ENCODE measurements at places on chromosomes 2 and 18.

DNA sequence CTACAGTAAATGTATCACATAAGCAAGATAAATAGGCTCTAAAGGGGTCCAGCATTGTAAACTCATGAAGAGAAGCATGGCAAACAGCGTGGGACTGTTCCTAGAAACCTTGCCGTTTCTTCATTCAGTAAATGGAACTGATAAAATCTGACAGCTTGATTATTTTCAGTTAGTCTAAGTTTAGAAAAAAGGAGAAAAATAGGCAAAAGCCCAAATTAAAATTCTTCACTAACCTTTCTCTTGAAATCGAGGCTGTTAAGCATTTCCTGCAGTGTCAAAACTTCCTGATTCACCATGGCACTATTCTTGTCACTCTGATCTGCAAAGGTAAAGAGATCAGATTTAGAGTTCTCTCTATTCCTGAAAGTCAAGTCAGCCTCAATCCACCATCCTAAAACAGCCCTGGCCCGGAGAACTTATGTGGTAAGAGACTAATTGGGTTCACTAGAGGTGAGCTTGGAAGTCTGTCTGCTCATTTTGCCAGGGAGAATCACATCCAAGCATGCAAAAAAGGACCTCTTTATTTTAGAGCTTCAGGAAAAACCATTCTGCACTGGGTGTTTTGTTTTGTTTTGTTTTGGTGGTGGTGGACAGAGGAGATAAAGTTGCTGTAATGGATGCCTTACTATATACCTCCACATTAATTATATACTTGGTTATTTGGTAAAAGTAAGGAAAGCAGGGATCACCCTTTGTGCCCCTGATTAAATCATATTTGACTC, 52.4 kb upstream of the STAT1 start:
- DNase-seq, result no peak

- DNase-seq, result no peak
Observed at GRCh38 chr2:182228741-182229140, 198.1 kb downstream of the PDE1A start.

GRCh38 chr2:43265001-43265400, 38.6 kb upstream of the ZFP36L2 start:
- DNase-seq, result no peak

DNA sequence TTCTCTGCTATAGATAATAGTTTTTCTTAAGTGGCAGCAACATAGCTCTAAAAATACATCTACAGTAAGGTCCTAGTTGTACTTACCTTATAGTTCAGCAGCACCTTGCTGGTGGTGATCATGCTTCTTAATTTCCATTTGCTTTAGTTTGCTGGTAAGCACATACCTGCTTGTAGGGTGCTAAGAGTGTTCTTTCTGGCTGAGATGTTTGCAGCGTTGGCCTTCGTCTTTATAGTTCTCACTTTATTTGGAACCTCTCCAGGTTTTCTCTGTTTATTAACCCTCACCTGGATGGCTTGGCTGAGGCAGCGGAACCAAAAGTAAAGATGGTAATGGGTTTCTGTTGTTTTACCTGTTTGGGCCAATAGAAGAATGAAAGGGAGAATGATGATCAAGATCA, 123.6 kb upstream of the EFEMP1 start:
- DNase-seq, result no peak

- no peak for DNase-seq
Observed at GRCh38 chr18:49666045-49666775, 104.4 kb downstream of the LIPG start.

DNA sequence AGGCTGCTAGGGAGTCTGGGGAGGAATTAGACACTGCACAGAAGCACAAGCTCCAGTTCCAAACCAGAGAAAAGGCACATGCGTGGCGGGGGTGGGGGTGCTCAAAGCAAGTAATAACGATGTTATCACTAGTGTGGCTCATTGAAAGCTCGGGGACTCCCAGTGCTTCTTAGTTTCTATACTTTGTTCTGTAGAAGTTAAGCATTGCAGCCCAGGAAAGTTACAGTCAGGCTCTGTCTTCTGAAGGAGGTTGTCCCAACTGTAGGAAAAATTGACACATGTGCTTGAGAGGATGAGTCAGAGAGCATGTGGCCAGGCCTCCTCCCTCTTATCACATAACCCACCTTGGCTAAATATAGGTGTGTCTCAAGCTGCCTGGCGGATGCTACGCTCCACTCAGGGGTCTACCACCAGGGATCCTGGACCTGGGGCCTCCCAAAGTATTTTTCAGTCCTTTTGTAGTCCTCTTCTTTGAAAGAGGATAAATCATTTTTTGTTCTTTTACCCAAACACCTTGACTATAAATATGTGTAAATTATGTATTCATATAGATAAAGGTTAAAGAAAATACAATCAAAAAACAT, 3.8 kb downstream of the GALNT5 start:
- DNase-seq, result no peak

- no peak for DNase-seq
Observed at GRCh38 chr2:68853915-68854314, 17.3 kb downstream of the BMP10 start.

- no peak for DNase-seq
Observed at GRCh38 chr2:72984172-72984671, 66.9 kb downstream of the EMX1 start.

- DNase-seq, result peak; percentile 57
Observed at GRCh38 chr2:232886176-232886575, 16.1 kb downstream of the SNORC start.

DNA sequence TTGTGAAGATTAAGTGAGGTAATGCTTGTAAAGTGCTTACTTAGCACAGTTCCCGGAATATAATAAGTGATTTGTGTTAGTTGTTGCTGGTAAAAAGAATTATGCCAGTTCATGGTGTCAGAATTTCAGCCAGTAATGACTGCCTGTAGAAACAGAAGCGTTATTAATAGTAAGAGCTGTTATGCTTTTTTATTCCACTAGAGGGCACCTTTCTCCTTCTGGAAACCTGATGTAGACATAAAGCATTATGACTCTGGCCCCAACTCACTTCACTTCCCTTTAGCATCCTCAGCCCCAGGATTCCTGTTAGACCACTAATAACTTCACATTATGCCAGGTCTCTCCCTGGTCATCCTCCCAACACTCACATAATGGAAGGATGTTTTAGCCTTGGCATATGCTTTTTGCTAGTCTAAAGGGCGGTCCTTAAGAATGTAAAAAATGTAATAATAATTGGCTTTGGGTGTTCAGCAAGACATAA, 34.9 kb downstream of the C18orf54 start:
- no peak for DNase-seq

DNA sequence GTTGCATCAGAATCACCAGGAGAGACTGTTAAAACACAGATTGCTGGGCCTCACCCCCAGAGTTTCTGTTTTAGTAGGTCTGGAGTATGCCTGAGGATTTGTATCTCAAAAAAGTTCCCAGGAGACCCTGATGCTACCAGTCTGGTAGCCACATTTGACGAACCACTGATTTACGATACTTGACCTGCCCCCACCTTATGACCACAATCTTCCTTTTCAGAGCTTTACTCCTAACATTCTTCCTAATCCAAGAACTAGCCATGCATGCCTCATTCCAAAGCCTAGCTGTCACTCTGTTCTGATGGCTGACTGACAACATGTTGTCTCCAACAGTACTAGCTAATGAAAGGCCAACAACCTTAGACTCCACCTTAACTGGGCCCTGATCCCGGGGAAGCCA, 191.4 kb downstream of the MBD2 start:
- no peak for DNase-seq

DNA sequence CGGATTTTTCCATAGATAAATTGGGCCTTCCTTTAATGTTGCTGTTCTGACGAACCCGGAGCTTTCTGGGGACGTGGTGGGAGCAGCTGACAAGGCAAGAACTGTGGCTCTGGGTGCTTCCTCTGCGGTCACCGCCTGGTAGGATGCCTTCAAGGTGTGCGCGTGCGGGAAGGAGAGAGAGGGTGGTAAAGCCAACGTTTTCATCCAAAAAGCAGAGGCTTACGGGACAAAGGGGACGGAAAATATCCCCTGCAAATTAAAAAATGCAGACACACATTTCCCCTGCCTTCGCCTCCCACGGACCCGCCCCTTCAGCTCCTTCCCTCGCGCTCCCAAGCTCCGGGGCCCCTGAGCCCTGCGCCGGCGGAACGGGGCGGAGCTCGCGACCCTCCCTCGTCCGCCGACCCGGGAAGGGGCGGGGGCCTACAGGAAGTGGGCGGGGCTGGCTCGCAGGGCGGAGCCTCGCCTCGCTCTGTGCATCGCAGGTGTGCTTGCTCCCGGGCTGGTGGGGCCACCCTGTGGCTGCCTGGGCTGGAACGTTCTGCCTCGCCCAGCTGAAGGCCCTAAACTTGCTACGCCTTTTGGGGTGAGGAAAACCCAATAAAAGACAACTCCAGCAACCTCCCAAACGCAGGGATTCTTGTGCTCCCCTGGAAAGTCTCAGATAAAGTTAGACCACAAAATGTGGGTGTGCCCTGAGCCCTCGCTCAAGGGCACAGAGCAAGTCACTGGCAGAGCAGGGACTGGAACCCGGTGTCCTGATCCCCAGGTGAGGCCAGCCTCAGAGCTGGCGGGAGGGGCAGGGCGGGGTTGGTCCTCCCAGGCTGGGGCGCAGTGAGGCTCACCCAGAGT, 25.4 kb upstream of the SLC66A3 start:
- no peak for DNase-seq

GRCh38 chr2:112724591-112725525, 4.0 kb downstream of the NT5DC4 start:
- peak; percentile 74 for DNase-seq

DNA sequence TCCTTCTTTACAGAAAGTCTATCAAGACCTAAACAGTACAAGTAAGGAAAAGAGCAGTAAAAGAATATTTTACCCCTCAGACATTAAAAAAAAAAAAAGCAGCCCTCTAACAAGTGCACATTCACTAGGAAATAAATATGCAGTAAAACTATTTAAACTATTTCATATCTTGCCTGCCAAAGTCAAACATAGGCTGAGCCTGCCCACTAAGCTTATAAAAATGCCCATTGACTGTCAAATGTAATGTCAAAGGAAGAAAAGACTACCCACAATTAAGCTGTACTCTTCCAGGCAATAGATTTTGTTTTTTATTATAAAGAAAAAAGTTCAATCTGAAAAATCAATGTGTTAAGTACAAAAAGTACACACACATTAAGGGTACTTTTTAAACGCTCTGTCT, 11.8 kb downstream of the ALS2 start:
- DNase-seq, result no peak

DNA sequence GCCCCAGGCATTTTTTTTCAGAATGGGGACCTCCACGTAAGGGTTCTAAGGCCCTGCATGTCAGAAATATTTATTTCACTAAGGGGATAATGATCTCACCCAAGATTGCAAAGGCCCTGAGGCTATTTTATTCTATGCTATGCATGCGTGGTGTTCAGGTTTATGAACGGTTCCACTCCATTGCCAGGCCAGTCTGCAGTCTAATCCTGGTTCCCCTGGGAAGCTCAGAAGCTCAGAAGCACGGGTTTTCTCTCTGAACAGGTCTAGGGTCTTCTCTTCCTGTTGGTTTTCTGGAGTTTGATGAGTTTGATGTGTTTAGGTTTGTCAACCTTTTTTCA, 256.4 kb upstream of the PXDN start:
- no peak for DNase-seq

Measured in mesenteric fat pad (tissue), 1 donor.